ENCODE measurements at places on chromosomes 11 and 22.

- DNase-seq = no peak
Measured at GRCh38 chr22:50547263-50547985, 1.7 kb downstream of the KLHDC7B start.

DNA sequence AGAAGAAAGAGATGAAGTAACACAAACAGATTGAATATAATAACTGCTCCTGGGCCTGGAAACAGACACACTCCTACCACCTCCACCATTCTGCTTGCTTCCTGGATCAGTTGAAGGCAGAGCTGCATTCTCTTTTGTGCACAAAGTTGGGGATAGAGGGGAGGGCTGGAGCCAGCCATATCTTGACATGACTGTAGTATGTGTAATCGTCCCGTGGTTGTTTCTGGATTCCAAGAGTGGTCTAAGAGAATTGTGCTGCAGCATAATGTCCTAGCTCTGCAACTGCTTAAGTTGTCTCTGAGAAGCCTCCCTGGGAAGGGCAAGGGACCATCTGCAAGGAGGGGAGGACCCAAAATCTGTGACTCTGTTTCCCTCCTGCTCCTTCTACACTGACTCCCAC is 3.2 kb downstream of the CRY2 start:
- no peak for DNase-seq

GRCh38 chr11:2945031-2945756 is 16.0 kb upstream of the PHLDA2 start:
- DNase-seq = no peak

DNA sequence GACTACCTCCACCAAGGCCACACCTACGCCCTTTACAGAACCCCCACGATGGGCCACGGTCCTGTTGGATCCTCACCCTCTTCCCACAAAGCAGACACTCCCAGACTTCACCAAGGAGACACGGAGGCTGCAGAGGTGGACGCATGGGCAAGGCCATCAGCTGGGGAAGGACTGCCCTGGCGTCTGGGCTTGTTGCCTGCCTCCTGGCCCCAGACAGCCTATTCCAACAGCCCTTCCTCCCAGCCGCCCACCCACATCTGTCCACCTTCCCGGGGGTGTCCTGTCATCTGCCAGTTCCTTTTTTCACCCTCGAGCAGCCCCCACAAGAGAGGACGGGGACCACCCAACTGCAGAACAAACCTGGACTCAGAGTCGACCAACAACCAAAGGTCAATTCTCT is 28.9 kb upstream of the TH start:
- no peak for DNase-seq

DNA sequence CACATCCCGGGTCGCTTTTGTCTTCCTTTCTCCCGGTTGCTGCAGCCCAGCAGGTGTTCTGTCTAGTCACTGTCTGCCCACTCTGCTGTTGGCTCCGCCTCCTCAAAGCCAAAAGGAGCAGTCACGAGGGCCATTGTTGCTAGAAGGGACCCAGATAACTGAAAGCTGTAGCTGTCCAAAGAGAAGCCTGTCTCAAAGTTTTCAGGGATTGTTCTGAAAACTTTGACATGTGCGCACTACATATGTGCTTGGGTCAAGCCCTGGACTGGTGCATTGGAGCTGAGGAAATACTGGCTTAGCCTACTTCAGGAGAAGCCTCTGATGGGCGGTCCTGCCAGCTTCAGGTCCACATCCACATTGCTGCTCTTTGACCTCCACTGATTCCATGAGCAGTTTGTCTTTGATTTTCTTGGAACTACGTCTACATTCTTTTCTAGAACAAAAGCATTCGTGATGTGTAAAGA is 8.8 kb upstream of the OR2AT4 start:
- no peak for DNase-seq

- no peak for DNase-seq
Measured at GRCh38 chr11:214083-214482, 6.6 kb downstream of the RIC8A start.

DNA sequence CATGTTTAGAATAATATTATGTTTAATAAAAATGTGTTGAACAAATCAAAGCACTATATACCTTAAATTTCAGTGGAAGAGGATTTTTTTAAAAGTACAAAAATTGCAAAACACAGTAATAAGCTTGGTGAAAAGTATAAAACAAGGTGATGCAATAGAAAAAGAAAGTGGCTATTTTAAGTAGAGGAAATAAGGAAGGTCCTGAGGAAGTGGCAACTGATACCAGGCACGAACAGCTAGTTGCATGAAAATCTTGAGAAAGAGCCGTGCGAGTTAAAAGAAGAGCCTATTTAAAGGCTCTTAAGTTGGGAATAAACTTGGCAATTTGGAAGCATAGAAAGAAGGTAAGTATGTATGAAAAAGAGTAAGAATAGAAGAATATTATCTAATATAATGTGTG is 1679.3 kb downstream of the LRRC4C start:
- DNase-seq = no peak

GRCh38 chr11:98289617-98290263 is 731.0 kb upstream of the CNTN5 start:
- no peak for DNase-seq

GRCh38 chr11:70705930-70706329 is 307.6 kb downstream of the CTTN start:
- DNase-seq = no peak

DNA sequence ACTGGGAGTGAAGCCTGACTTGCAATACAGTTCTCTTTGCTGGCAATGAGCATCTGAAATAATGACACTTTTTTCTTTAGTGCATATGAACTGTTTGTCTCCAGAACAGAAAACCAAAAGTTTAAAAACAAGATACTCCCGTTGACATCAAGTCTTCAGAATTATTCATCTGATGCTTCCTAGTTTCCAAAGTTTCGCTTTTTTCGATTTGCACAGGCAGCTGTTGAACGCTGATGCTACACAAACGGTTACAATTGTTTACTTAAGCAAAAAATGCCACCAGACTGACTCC is 612 bp upstream of the BIRC2 start:
- DNase-seq = no peak

DNA sequence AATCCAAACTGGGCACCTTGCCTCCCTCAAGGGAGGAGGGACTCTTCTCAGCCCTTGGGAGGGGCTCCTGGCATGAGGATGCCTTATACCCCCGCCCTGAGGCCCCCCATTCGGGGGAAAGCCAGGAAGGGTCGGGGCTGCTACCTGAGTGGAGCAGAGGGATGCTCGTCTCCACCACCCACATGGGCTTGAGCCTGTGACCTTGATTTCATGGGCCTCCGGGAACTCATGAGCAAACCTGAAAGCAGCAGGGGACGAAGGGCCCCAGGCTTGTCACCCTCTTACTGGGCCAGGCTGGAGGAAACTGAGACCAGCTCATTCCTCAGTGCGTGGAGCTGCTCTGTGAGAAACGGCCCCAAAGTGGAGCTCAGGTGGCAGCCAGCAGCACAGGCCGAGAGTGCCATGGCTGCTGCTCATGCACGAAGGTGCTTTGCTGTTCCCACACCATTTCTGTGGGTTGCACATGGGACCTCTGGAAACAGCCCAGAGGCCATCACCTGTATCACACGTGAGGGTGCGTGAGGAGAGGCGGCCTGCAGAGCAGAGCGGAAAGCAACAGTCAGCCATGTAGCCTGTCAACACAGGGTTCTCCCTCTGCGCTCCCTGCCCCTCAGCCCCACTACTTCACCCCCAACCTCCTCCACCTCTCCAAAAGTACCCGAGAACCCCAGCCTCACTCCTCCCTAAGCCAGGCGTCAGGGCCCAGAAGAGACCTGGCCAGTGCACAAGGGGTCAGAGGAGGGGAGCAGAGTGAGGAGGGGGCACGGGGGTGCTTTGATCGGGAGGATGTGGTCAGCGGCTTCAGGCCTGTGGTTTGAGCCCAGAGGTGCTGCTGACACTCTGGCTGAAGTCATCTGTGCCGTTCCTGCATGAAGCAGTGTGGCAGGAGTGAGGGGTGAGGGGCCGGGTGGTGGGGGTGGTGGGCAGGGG is 14.1 kb upstream of the IL2RB start:
- no peak for DNase-seq

- no peak for DNase-seq
Measured at GRCh38 chr11:130675917-130676316, 227.5 kb downstream of the ADAMTS15 start.

- no peak for DNase-seq
Measured at GRCh38 chr11:133606124-133606523, 73.8 kb upstream of the OPCML start.

DNA sequence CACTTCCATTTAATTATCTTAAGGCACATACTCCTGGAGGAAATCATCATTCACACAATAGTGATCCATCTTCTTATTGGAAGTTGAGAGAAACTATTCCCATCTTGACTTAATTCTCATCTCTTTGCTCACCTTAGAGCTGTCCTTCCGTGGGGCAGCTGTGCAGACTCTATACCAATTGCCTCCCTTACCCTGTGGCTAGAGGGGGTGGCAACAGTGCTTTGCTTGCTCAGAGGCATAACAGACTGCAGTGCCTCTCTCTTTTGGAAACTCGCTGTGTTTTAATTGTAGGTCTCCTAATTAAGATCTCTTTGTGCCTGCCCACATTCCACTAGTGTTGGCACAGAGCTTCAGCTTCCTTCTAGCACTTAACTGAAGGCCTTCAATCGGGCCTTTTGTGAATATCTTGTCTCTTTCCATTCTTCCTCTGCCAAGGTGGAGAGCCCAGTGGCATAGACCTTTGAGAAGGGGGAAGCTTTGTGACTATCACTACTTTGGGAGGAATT is 5.5 kb downstream of the KMT2A start:
- no peak for DNase-seq

DNA sequence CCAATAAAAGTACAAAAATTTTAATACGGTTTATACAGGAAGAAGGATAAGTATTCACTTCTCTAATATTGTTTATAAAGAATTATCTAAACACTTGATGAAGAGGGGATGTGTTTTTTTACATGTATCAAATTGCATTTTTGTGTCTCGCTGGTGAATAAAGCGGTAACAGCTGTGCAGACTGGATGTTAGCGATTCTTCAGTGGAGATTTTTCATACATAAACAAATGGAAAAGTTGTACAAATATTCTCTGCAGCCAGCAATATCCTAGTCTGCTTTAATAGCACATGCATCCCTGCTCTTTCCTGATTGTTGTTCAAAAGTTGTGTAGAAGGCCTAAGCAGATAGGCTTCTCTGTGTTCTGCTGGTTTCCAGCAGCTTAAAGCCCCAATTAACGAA is 369.3 kb downstream of the SOX6 start:
- no peak for DNase-seq

DNA sequence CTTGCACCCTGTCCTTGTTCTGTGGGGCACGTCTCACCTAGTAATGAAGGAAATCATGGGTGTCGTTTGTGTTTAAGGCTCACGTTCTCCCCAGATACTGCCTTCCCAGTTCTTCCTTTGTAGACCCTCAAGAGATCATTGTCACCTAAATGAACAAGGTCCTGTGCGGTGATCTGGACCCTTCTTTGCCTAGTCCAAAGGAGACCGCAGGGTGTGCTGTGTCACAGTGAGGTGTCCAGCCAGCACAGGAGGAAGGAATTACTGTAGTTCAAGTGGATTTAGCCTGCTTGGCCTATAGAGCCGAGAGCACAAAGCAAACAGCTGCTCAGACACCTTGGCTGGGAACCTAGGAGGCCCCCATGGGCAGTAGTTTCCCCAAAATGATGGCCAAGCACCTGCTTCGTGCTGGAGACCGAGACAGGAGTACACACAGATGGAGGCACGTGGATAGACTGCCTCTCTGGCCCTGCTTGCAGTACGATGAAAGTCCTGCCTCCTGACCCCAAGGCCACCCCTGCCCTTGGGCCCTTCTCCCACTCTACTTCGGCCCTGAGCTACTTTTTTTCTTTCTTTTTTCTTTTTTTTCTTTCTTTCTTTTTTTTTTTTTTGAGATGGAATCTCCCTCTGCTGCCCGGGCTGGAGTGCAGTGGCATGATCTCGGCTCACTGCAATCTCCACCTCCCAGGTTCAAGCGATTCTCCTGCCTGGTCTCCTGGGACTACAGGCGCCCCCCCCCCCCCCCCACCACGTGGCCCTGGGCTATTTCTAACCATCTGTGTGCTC is 19.4 kb upstream of the PPFIA1 start:
- no peak for DNase-seq

- no peak for DNase-seq
Measured at GRCh38 chr11:65205602-65205967, 23.9 kb downstream of the CAPN1 start.

GRCh38 chr22:37439347-37439746 is 12.1 kb upstream of the ELFN2 start:
- no peak for DNase-seq

GRCh38 chr11:9344061-9344680 is 29.8 kb upstream of the TMEM41B start:
- no peak for DNase-seq

- DNase-seq = no peak
Measured at GRCh38 chr11:116217006-116217405, 555.8 kb downstream of the BUD13 start.

GRCh38 chr11:129395883-129396282 is 20.2 kb downstream of the BARX2 start:
- no peak for DNase-seq

DNA sequence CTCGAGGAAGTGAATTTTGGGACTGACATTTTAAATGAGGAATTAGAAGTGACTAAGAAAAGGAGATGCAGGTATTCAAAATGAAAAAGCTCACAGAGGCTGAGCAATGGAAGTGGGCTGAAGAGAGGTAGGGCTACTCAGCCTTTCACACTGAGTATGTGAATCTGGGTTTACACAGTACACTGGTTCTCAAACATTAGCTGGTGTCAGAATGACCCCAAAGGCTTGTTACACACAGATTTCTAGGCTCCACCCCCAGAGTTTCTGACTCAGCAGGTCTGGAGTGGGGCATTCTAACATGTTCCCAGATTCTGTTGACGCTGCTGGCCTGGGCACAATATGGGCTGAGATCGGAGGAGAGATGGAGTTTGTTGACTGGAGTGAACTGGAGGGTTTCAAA is 32.8 kb downstream of the CADM1 start:
- DNase-seq = no peak

- no peak for DNase-seq
Measured at GRCh38 chr11:105100206-105100605, 39.4 kb downstream of the CARD18 start.

GRCh38 chr22:39488563-39489083 is 13.5 kb upstream of the MIEF1 start:
- DNase-seq = no peak

DNA sequence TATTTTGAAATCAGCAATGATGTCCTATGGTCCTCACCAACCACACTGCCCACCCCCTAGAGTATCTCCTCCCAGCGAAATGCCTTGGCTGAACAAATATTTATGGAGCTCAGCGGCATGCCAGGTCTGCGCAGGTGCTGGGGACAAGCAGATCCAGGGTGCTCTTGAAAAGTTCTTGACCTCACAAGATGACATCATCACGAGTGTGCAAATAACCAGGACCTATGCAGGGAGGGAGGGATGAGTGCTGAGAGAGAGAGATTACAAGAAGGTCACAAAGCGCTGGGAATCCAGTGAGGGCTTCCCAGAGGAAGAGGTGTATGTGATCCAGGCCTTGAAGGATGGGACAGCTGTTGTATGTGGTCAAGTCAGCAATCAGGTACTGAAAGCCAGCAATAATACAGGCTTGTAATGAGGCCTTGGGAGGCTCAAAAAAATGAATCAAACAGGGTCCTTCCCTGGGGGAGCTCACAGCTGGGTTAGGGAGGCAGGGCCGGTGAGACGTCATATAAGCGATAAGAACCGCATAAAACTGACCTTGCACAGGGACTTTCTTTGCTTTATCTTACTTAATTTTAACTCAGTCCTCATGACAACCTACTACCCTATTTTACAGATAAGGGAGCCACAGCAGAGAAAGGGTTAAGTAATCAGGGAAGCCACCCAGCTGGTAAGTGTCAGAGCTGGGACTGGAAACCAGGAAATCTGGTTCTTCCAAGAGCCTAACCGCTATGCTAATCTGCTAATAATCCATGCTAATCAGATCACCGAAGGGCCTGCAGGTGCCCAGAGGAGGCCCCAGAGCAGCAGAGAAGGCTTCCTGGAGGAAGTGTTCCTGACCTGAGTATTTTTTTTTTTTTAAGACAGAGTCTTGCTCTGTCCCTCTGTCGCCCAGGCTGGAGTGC is 8.2 kb downstream of the ARRB1 start:
- DNase-seq = no peak
